ENCODE measurements at places on chromosomes 5 and 9.

DNA sequence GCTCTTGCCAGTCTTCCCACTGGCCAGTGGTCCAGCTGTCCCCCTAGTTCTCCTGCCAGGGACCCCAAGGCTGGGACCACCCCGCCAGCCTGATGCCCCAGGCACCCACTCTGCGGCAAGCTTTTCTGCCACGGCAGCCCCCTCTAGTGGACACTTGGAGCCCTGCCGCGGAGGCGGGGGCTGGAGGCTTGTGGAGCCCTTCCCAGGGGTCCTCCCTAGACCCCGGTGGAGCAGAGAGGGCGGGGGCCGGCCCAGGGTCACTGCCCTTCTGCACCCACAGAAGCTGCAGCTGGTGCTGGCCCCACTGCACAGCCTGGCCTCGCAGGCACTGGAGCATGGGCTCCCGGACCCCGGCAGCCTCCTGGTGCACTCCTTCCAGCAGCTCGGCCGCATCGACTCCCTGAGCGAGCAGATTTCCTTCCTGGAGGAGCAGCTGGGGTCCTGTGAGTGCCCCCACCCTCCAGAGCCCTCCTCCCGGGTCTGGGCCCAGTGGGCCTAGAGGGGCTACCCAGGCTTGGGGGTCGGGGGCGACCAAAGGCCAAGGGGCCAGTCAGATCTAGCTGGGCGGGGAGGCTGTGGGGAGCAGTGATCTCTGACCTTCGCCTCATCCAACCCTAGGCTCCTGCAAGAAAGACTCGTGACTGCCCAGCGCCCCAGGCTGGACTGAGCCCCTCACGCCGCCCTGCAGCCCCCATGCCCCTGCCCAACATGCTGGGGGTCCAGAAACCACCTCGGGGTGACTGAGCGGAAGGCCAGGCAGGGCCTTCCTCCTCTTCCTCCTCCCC, 9.1 kb downstream of the EGFL7 start:
- DNase-seq, result peak; percentile 55

GRCh38 chr5:171122372-171122771, 186.7 kb upstream of the TLX3 start:
- DNase-seq, result no peak

GRCh38 chr9:83346655-83347420, 191.4 kb downstream of the FRMD3 start:
- DNase-seq, result no peak

GRCh38 chr5:55226934-55227663, at the start of gene MCIDAS:
MCIDAS (minus strand) TSS chr5:55227315; CDS start chr5:55227138, 177 bp downstream.
- DNase-seq, result peak; percentile 68

DNA sequence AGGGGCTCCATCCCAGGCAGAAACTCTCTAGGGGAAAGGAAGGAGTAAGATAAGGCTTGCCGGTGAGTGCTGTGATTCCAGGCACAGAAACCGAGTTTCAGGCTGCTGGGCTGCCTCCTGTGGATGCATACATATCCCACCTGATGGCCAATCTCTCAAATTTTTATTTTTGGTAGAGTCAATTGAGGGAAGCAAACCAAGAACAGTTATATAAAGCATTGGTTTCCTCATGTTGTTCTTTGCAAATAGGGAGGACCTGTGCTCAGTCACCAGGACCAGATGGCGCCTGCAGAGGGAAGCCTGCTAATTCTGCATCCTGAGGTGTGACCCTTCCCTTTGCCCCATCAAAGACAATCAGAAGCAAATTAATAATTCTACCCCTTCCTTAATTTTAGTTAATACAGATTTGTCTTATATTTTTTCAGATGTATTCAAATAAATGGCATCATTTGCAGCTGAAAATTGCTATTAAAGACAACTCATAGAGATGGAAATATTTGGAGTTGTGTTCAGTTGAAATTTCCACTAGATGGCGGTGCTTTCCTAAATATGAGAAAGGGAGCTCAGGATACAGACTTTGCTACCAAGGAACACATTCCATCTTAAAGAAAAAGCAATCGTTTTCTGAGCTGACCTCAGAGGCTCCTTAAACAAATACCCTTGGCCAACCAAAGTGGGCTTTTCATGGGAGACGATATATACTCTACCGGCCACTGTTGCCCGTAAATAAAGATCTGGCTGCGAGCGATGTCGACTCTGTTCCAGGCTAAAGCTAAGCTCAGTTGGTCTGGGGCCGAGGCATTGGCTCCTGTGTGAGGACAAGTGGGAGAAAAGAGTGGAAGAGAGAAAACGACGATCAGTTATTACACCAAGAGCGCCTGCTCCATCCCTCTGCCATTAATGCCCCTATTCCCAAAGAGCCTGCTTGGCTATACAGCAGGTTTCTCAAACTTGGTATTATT, 225.7 kb upstream of the KLF9 start:
- DNase-seq, result no peak

DNA sequence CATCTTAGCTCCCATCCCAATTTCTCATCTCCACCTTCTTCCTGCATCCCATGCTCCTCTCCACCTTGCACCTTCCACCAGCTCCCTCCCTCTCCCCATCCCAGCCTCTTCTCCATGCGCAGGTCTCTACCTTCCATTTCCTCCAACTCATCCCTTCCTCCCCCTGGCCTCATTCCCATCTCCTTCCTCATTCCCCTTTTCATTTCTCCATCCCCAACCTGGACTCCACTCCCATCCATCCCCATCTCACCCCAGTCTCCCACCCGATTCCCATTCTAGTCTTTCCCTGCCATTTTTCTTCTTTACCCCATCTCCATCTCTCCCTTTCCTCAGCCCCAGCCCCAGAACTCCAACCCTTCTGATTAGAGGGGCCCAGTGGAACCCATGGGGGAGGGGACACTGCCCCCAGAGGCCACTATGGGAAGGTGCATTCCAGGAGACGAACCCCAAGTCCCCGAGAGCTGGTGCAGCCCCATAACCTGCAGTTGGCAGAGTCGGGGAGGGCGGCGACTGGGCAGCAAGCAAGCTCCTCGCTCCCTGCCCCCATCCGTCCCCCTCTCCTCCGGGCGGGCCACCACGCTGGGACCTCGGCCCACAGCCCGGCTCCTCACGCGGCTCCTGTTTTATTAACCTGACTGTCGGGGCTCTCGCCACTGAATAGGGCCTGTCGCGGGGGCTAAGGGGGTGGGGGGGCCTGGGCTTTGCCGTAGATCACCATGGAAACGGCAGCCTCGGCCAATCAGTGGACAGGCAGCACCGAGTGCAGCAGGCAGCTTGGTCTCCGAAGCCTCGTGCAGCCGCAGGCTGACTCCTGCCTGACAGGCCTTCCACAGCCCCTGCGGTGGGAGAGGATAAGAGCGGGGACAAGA, 66.7 kb downstream of the PCDH1 start:
- peak; percentile 30 for DNase-seq

- DNase-seq, result no peak
Measured at GRCh38 chr5:38765399-38765861, 80.4 kb upstream of the OSMR start.

DNA sequence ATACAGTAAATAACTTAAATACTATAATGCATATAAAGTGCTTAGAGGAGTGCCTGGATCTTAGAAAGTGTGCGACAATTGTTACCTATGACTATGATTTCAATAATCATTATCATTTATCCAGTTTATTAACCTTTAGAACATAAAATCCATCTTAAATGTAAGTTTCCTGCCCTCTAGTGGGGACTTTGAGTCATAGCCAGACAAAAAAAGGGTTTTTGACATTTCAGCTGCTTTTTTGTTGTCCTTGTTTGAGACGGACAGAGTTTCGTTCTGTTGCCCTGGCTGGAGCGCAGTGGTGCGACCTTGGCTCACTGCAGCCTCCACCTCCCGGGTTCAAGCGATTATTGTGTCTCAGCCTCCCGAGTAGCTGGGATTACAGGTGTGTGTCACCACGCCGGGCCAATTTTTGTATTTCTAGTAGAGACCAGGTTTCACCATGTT, 9.7 kb upstream of the C9orf152 start:
- no peak for DNase-seq

DNA sequence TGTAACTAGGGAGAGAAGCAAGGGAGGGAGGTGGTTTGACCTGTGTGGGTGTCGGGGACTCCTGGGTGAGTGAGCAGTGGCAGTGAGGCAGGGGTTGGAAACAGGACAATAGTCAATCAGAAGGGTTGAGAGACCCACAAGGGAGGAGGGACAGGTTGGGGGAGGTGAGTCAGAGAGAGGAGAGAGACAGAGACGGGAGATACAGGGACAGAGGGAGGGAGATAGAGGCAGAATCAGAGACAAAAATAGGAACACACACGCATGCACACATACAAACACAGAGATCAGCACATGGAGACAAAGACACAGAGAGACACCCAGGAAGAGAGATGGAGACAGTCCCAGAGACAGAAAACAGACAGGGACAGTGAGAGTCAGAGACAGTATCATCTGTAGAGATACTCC, 39.3 kb upstream of the PTGS1 start:
- no peak for DNase-seq

- no peak for DNase-seq
Measured at GRCh38 chr9:89799221-89799620, 194.4 kb downstream of the GADD45G start.

GRCh38 chr9:76657265-76657664, 107.0 kb upstream of the PCA3 start:
- no peak for DNase-seq

DNA sequence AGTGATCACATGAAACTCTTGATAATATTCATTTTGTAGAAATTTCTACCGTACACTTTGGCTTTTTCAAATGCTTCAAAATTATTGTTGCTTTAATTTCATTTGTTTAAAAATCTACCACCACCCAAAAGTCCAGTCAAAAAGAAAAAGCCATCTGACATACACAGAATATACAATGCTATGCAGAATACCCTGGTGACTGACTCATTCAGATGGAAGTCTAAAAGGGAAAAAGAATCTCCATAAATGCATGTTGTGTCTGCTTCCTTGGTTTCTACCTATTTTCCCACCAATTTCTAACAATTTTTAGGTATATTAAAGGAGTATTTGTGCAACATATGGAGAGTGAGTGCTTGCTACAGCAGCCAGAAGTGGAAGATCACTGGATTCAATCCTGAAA, 9.3 kb upstream of the RAPGEF6 start:
- no peak for DNase-seq

DNA sequence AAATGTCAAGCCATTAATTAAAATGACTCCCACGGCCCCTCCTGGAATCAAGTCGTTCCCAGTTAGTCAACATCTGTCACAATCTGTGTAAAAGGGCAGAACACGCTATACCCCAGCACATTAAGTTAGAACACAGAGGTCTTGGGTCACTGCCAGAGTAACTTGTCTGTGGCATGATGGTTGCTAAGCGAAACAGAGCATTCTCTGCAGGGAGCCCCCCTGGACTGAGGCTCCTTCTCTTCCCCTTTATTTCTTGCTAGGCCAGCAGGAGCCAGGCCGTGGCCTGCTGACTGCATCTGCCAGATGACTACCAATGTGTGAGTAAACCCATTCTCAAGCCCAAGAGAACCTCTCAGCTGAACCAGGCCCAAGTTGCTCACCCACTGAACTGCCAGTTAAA, 51.9 kb upstream of the ZBED3 start:
- DNase-seq, result no peak

DNA sequence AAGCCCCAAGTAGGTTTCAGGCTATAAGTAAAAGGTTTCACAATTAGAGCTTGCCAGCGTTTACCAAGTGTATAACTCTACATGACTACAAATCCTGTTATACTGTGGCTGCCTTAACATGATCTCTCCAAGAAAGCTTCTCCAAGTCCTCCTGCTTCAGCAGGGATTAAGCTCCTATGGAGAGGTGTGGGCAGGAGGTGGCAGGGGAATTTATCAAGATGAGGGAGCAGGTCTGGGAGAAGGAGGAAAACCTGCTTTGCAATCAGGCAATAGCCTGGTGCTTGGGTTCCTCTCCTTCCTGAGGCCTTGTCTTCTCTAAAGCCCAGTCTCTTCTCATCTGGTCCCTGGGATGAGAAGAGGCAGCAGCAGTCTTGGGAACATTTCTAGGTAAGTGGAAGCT, 135.2 kb downstream of the TSSK1B start:
- no peak for DNase-seq

DNA sequence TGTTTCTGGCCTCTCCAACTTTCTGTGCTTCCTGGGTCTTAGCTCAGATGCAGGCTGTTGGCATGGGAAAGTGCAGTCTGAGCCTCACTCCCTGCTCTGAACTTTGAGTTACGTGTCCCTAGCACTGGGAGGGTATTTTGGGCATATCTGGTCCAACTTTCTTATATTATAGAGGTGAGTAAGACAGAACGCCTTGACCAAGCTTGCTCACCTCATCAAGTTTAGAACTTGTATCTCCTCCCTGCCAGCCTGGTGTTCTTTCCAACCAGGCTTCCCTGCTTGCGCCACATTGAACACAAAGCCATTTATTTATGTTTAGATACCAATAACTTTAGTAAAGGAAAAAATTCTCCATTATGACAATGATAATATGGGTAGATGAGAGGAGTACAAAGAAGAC, 33.2 kb downstream of the TNC start:
- DNase-seq, result no peak

- no peak for DNase-seq
Measured at GRCh38 chr9:124420991-124421543, 5.8 kb upstream of the PSMB7 start.

GRCh38 chr5:89071941-89072331, 189.0 kb upstream of the MEF2C start:
- DNase-seq, result no peak

DNA sequence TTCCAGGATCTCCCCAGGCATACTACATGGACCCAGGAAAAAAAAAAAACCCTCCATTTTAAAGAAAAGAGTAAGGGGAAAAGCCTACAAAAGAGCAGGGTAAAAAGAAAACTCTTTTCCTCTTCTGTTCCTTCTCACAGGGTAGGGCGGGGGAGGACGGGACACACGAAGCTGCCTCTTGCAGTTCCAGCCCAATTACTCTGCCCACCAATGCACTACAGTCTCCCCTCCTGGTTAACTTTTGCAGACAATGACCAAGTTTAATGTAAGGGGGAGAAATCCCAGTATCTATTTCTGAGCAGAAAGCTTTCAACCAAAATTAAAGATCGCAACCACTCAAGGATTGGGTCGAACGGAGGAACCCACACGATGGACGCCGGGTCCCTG, 1.3 kb downstream of the BRD3 start:
- no peak for DNase-seq

DNA sequence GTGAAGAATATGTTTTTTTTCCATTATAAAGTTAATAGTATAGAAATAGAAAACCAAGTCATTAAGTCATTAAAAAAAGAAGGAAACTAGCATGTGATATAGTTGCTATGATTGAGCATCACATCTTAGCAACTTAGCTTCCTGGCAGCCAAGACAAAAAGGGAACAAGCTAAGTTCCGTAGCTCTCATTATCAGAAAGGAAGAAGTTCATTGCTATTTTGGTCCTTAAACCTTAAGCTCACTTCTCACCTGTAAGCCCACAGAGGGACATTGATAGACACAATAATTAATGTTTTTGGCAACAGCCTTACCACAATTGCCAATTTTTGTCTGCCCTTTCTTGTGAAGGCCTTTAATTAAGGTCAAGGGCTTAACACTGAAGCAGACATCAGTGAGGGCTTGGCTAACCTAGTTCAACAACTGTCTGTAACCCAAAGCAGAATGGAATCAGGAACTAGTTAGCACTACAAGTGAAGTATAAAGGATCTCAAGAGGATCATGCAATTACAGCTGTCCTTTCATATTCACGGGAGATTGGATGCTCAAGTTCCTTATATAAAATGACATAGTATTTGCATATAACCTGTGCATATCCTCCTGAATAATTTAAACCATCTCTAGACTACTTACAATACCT, 24.0 kb upstream of the KLF4 start:
- no peak for DNase-seq
